ENCODE measurements at places on chromosomes 7 and 10.
A peak's percentile ranks its signal among the peaks of the same experiment; 100 is the strongest.

- peak; percentile 73 for DNase-seq
These were observed 15.6 kb downstream of the LYZL1 start for GRCh38 chr10:29304264-29304994.

DNA sequence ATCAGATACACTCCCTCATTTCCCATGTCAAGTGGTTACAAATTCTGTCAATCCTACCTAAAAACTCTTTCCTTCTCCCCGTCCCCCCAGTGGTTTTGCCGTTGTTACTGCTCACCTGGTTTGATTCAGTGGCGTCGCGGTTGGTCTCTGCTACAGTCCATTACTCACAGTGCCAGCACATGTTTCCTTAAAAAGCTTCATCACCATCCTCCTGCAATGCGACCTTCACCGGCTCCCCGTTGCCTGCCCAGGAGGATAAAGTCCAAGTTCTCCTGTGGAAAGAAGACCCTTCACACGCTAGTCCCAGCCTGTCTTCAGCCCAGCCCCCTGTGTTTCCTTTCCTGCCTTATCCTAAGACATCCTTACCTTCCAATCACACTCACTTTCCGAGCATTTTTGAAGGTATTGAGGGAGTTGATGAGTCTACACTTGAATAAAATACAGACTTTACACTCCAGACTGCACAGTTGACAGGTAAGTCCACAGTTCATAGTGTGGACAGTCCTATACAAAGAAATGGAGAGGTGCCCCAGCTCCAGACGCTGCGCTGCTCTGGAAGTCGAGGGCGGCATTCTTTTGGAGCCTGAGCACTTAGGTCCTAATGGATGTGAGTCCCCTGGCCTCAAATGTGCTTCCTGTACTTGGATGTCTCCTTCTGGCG lies 3.4 kb upstream of the LARP4B start:
- no peak for DNase-seq

- no peak for DNase-seq
These were observed 7.3 kb downstream of the SEPHS1 start for GRCh38 chr10:13340626-13341376.

- peak; percentile 23 for DNase-seq
These were observed 21.9 kb downstream of the UBE2D1 start for GRCh38 chr10:58356756-58357155.

GRCh38 chr7:142583446-142583845 lies 165.8 kb upstream of the PRSS1 start:
- peak; percentile 87 for DNase-seq

DNA sequence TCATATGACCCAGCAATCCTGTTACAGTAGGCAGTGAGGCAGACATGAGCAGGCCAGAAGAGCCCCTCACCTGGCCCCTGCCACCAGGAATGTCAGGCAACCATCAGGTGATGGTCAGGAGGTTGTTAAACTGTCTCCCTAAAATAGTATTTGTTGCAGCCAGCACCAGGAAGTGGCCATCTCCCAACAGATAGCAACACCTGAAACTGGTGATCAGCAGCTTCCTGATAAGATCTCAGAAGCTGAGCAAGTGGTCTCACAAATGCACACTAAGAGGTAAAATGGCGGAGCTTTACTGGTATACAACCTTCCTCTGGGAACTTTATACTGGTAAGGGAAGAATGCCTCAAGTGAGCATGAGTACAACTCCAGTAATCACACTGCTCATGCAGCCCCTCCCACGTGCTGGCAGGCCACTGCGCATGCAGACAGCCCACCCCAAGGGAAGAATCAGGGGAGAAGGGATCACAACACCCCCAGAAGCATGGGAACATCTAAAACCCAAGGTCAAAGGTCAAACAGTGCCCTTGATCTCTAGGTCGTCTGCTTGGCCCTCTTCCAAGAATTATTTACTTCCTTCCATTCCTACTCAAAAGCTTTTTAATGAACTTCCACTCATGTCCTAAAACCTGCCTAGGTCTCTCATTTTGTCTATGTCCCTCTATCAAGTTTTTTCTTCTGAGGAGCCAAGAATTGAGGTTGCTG lies 133.5 kb downstream of the DOCK4 start:
- no peak for DNase-seq

All from fibroblast of upper back skin (primary cell).